Testis (tissue), 5 donors: ENCODE measurements at places on chromosomes 11 and 22. TPM values are rescaled to one million over a fixed set of nuclear protein-coding genes. Genes with fewer than 3 reads are reported as not detected.
A peak's percentile ranks its signal among the peaks of the same experiment; 100 is the strongest.

DNA sequence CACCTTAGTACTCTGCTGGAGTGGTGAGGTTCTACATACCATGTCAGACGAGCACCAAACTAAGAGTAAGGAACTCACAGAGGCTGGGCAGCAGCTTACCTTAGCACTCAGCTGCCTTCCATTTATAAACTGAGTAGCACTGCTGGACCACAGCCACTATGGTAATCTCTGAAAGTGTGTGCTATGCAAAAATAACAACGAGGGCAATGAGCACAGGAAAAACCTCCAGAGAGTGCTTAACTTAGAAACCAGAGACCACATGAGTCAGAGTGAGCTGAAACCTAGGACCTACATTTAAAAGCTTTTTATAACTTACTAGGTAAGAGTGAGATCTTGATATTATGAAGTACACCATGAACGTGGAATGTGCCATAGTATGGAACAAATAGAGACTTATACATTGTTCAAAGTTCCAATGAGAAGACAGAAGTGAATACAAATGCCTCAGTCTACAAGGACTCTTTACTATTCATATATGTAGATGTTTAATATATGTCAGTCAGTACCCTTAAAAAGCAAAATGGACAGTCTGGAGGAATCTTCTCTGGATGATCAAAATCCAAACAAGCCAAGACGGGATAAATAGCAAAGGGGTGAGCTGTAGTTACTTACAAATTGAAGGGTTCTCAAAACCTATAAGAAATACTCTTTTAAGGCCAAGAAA is 17.2 kb upstream of the CD59 start:
- no peak for DNase-seq

Gene VSIG10L2
- total RNA-seq, result not detected

DNA sequence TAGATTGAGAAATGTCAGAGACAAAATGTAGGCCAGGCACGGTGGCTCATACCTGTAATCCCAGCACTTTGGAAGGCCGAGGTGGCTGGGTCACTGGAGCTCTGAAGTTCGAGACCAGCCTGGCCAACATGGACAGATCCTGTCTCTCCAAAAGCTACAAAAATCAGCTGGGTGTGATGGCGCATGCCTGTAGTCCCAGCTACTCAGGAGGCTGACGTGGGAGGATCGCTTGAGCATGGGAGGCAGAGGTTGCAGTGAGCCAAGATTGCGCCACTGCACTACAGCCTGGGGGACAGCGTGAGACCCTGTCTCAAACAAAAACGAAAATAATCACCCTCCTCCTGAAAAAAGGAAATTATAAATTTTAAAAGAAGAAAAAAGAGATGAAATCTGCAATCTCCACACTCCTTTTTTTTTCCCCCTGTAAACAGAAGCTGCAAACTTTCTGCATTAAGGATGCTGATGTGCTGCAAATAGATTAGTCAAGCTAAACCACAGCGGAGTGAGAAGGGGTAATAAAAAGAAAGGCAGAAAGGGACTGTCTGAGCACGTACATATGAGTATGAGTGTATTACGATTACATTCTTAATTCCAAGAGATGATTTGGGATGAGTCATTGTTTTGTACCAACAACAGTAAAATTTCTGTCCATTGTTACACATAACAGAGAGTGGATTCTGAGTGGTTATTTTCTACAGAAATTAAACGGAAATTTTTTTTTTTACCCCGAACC is 87.3 kb downstream of the SIK3 start:
- DNase-seq, result peak; percentile 27

Gene JOSD1
- total RNA-seq, result 70.3 TPM

DNA sequence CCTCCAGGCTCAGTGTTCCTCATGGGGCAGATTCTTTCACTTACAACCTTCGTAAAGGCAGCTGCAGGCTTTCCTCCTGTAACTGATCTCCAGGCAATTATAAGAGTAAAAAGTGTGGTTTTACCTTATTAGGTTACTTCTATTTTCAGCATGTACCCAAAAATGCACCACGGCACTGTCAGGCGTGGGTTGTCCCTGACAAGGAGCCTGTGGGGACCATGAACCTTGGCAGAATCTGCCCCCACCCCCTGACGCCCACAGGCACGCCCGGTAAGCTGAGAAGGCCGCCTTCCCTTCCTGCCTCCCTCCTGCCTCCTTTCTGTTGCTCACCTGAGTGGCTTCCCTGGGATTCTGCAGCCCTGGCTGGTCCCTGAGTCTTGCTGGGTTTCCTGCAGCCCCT is 1383.3 kb downstream of the TBC1D22A start:
- DNase-seq, result no peak

Gene OR8G1
- total RNA-seq, result 2.6 TPM

DNA sequence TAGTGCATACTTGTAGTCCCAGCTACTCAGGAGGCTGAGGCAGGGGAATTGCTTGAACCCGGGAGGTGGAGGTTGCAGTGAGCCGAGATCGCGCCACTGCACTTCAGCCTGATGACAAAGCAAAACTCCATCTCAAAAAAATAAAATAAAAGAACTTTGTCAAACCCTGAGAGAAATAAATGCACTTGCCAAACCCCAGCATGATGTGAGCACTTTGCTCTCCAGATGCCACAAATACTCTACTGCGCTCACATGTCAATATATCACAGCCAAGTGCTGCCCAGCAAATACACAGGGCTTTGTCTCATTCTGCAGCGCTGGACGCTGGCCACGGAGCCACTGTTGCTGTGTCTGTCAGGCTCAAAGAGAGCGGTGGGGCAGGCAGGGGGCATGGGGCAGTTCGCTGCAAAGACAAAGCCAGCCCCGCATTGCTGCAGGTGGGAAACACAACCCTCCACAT is 45.1 kb downstream of the AHNAK start:
- DNase-seq, result peak; percentile 78

Gene ELF5
- total RNA-seq, result 0.63 TPM

Gene LUZP2
- total RNA-seq, result 0.74 TPM

Gene DUSP8
- 14.4 TPM for total RNA-seq

Gene SYVN1
- total RNA-seq, result 87.2 TPM

DNA sequence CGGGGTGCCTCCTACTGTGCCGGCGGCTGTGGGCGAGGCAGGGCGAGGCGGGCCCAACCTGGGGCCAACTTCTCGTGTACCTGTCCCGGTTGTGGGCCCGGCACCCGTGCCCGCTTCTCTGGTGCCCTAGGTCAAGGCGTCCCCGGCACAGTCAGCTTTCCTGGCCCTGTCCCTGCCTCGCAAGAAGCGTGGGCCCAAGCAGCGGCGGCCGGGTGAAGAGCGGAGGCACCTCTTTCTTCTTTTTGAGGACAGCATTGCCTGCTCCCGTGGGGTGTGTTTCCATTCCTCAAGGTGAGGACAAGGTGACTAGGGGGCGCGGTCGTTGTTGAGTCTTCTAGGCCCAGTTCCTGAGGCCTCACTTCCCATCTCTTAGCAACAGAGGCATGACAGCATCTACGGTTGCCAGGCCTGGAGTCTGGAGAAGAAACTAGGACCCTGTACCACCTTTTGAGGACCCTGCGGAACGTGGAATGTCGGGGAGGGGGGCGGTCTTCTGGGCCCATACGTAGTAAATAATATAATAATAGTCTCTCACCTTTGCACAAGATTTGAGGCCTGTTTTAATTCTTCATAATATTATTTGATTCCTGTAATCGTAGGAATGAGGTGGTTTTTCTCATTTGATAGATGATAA is 418 bp downstream of the ACO2 start:
- DNase-seq, result no peak

DNA sequence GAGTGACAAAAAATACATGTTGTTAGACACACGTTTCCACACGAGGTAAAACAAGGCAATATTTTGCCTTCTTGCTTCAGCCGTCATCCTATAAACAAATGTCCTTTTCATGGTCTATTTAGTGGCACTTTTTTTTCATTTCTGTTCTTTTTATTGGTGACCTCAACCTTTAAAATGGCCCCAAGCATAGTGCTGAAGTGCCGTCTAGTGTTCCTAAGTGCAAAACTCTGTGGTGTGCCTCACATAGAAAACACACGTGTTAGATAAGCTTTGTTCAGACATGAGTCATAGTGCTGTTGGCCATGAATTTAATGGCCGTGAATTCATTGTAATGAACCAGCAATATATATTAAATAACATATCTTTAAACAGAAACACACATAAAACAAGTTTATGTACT is 15.6 kb downstream of the OVCH2 start:
- DNase-seq, result no peak

GRCh38 chr11:13680501-13681264 is 12.2 kb downstream of the FAR1 start:
- DNase-seq, result no peak

DNA sequence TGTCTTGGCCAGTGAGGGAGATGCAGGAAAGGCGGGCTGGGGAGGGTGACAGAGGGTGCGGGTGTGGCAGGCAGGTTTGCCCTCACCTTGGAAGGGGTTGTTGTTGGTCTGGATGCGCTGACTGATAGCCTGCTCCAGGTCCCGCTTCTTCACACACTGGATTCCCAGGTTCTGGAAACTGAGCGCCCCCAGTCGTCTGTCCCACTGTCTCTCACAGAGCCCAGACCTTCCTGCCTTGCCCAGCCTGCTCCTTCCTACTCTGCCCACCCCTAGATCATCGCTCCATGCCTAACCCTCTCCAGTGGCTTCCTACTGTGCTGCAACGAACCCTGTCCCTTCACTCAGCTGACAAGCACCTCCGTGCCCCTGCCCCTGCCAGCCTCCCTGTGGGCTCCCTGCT is 2.7 kb downstream of the RELA start:
- DNase-seq, result no peak

GRCh38 chr11:78228467-78228866 is 39.7 kb downstream of the USP35 start:
- no peak for DNase-seq

DNA sequence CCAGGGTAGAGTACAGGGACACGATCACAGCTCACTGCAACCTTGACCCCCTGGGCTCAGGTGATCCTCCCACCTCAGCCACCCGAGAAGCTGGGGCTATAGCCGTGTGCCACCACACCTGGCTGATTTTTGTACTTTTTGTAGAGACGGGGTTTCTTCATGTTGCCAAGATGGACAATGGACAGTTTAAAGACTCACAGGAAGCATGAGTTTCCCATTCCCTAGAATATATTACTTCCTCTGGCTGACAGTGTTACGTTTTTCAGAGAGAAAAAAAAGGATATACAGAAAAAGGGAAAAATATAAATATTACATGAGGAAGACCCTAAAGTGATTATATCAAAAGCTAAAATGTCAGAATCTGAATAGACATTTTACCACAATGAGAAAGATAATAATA is 72.3 kb downstream of the RSF1 start:
- no peak for DNase-seq

GRCh38 chr11:23730307-23730998 is 766.4 kb upstream of the LUZP2 start:
- DNase-seq, result peak; percentile 44

- DNase-seq, result no peak
These were observed 70.3 kb downstream of the BMAL1 start for GRCh38 chr11:13347901-13348300.

GRCh38 chr22:38942702-38943101 is 14.7 kb upstream of the APOBEC3A start:
- no peak for DNase-seq

Gene CALCA
- total RNA-seq, result not detected

- DNase-seq, result no peak
These were observed 573.6 kb downstream of the BUD13 start for GRCh38 chr11:116199182-116199581.

Gene BAIAP2L2
- 8.8 TPM for total RNA-seq

GRCh38 chr11:8008212-8008611 is 21.1 kb downstream of the EIF3F start:
- DNase-seq, result no peak

Gene KCNJ11
- total RNA-seq, result 1.4 TPM

GRCh38 chr22:37281646-37282384 is 493 bp upstream of the CYTH4 start:
- no peak for DNase-seq

DNA sequence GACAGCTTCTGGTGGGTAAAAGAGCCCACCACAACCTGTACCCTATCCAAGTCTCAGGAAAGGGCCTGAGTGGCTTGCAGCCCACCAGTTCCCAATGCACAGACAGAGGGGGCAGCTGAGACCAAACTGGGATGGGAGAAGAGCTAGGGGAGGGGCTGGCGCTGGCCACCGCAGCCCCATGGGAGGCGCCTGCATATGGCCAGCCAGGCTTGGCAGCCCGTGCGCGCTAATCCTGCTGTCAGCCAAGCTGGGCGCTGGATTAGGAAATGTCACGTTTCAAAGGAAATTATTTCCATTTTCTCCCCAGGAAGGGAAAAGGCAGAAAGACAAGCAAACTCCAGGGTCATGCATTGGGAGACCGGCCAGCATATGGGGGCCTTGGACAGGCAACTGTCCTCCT is 236.8 kb downstream of the BUD13 start:
- DNase-seq, result no peak

DNA sequence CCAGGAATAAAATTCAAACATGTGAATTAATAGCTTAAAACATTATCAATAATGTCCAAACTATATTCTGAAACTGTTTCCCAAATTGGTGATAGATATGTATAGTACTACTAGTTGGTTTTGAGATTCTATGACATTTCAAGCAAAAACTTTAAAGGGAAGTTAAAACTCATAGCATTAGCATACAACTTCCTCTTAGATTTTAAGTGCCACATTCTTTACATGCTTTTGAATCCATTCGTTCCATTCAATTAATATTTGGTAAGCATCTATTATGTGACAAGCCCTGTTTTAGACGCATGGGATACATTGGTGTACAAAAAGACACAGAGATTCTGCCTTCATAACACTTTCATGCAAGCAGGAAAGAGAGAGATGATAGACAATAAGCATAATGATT is 8.9 kb downstream of the PATL1 start:
- DNase-seq, result no peak

DNA sequence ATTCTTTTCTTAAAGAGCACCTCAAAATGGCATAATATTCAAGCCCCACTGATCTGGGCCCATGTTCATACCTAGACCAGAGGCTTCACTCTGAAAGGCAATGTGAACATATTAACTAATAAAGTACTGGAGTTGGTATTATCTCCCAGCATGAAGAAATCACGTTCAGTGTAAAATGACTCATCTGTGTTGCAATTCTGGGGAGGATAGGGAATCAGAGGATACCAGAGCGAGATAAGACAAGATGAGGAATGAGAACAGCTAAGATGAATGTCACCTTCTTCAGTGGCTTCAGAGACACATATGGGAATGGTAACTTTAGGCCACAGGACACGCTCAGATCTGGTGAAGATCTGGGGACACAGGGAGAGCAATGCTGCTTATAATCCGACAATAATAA is 121.1 kb downstream of the NTM start:
- no peak for DNase-seq

GRCh38 chr11:21110415-21110814 is 441.0 kb downstream of the NELL1 start:
- no peak for DNase-seq
